ENCODE measurements at places on chromosomes 3 and 15.

GRCh38 chr3:24508423-24508839 is 13.8 kb upstream of the THRB start:
- DNase-seq, result no peak

DNA sequence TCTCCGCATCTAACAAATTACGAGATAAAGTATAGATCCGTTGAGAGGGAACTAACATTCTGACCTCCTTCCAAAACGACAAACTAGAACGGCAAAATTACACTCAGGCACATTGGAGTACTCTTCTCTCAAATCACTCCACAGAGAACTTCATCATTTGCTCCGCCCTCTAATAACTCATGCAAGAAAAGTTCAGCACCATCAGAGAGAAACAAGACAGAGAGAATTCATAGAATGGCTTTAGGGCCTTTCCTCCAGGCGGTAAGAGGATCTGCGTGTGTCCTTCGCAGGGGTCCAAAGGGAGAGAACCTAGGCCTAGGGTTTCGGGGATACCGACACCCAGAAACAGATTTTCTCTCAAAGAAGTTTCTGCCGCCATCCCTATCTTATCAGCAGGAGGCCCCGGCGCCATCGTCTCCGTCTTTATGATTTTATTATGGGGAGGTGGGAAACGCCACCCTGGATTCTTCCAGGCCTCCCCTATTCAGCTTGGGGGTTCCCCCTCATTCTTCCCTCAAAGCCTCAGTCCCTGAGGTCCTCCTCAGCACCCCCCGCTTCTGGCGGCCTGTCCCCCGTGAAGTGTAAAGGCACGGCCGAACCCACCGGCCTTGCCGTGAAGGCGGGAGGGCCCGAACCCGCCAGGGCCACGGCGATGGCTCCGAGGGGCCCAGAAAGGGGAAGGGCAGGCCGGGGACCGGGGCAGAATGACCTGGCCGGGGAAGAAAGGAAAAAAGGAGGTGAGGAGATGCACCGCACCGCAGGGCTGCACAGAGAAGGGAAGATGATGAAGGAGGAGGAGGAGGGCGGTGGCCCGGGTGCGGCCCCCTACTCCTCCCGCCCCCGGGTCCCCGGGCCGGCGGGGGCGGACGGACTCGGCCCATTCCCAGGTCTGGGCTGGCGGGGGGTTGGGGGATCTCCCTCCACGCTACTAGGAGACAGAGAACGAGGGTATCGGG is 768 bp downstream of the UBXN7 start:
- no peak for DNase-seq

DNA sequence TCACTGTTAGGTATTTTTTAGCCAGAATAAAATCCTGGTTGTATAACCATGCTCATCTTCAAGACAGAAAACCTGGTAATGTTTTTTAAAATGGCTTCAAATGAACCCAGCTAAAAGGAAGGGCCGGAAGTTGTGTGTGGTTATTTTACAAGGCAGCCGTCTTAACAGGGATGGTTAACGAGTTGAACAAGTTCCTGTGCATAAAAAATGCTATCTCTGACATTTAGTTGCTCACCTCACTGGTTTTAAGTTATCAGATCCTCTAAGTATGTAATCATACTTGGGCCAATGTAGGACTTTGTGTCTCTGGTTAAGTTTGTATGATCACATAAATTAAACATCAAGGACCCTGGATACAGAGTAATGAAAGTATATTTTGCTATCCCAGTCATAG is 2.1 kb downstream of the ATP11B start:
- DNase-seq, result no peak

DNA sequence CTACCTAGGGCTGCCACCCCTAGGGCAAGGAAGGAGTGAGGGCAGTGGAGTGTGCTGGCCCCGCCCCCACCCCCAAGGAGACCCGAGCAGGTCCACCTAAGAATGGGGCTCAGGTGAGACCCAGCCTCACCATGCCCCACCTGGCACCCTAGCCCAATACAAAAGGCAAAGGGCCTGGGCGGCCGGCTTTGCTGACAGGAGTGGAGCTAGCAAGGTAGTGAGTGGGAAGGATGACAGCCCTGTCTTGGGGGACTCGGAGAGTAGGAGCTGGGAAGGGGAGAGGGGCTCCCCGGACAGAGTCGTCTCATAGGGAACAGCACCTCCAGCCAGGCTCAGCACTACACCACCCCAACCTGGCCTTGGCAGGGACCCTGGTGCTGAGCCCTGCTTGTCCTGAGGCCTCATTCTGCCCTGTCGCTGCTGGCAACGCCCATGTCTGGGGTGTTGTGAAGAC is 12.1 kb downstream of the C15orf39 start:
- DNase-seq, result no peak

DNA sequence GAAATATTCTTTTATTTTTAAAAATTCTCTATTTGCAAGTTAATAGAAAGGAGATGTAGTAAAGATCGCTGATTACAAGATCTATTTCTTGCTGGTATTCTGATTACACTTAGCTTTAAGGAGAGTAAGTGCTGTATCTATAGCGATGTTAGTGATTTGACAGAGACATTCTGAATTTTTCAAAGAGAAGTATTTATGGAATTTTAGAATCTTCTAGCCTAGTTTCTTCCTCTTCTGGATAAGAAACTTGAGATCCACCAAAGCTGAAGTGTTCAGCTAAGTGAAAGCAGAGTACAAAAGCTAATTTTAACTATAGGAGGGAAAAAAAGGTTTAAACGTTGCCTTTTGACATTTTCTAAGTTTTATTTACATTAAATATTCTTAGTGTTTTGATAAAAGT is 72.1 kb upstream of the RARB start:
- DNase-seq, result no peak

DNA sequence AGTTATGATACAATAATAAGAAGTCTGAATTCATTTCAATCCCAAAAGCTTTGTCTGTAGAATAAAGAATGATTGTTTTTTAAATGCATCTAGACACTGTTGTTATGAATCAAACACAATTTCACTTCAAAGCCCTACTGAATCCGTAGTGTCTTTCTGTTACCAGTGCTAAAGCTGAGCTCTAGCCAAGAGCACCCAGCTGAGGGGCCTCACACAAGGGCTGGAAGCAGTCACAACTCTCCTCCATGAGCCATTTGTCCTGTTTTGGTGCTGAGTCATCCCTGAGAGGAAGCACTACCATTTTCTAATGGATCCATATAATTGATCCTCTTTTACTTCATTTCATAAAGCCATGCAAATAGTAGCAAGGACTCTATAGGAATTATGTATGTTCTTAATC is 158.2 kb upstream of the ANKRD28 start:
- no peak for DNase-seq

- no peak for DNase-seq
These were observed 18.3 kb downstream of the MAGEL2 start for GRCh38 chr15:23629234-23629805.

DNA sequence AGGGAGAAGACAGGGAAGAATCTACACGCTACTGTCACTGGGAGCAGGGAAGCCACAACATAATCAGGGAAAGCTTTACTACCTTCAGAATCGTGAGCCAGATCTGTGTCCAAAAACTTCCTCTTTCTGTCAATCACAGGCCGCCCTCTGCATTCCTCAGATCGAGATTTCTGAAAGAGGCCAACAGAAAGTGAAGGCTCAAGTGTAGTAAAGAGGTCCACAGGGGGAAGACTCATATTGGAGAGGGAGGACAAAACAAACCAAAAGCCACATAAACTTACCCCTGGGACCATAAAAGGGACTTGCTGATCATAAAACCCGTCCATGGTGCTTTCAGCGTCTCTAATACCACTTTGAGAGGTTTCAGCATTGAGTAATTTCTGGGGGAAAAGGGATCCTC is 3.3 kb downstream of the ETV5 start:
- DNase-seq, result no peak

- no peak for DNase-seq
These were observed 66.8 kb downstream of the CMSS1 start for GRCh38 chr3:99884484-99884883.
